ENCODE measurements at places on chromosomes 2 and 18.

- no peak for DNase-seq
Observed at GRCh38 chr2:96121414-96121813, 5.0 kb upstream of the ADRA2B start.

DNA sequence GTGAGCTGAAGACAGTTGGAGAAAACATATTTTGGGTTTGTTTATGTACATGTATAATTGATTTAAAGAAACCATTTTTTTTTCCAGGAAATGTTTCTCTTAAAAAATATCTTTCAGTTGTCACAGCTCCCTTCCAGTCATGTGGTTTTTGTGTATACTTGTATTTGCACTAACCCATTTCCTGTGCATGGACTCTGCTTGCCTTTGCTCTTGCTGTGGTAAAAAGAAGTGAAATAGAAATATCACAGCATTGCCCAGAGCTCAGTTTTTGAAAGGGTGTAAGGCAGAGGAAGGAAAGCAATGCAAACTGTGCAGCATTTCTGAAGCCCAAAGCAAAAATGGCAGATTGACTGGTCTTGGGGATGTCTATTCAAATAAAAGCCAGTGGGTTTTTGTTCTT is 10.4 kb upstream of the DOCK10 start:
- no peak for DNase-seq

DNA sequence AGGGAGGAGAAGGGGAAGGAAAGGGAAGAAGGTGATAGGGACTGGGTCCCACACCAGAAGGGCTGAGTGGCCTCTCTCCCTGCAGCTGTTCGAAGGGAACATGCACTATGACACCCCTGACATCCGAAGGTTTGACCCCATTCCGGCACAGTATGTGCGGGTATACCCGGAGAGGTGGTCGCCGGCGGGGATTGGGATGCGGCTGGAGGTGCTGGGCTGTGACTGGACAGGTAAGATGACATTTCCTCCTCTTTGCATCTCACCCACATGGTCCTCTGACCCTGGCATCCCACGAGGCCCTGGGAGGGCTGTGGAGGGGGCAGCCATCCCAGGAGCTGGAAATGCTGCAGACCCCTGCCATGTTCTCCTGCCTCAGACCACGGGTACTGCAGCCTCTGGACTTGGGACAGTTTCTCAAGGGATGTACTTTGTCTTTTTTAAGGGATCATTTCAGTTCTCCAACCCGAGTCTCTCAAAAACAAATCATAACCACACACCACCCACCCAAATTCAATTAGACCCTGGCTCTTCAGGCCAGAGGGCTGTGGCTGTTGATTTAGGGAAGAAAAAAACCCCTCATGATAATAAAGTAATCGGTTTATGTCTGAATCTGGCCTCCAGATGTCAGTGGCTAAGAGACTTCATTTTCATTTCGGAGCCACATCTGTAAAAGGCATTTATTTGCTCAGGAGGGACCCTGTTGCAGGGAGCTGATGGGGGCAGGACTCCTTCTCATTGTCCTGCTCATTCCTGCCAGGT is 63.5 kb downstream of the NRP2 start:
- no peak for DNase-seq

- no peak for DNase-seq
Observed at GRCh38 chr2:176483901-176484568, 214.8 kb downstream of the MTX2 start.

DNA sequence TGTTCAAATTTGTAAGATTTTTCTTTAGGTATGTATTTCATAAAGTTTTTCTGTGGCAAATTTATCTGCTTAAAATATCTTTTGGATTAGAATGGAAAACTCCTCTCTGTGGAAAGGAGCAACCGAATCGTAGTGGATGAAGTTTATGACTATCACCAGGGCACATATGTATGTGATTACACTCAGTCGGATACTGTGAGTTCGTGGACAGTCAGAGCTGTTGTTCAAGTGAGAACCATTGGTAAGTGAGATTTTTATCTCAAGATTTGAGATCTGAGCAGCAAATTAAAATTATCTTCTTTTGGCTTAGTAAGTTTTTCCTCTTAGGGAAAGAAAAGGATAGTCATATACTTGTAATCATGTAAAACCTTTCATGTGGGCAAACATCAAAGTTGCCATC is 14.2 kb downstream of the IL18RAP start:
- no peak for DNase-seq

DNA sequence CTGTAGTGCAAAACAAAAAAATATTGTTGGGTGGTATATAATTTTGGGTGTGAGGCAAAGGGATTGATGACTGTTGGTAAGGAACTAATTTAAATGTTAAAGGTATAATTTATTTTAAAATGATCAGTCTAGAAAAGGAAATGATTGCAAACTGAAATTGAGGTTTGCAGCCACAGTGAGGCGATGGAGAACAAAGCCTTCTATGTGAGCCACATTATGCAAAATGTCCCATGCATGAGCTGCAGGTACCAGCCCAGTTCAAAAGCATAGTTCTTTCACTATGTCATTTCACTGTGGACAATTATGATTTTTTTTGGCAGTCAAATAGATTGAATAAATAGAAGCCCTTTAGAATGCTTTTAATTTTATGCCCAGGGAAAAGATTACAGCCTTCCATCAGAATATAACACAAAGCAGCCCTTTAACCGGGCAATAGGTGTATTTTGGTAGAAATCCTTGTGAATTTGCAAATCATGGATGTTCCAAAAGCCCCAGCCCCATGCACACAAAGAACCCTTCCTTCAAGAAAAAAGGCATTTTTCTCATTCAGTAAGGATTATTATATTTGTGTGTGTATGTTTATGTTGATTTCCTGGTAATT is 1.7 kb downstream of the MAP2 start:
- DNase-seq = no peak

DNA sequence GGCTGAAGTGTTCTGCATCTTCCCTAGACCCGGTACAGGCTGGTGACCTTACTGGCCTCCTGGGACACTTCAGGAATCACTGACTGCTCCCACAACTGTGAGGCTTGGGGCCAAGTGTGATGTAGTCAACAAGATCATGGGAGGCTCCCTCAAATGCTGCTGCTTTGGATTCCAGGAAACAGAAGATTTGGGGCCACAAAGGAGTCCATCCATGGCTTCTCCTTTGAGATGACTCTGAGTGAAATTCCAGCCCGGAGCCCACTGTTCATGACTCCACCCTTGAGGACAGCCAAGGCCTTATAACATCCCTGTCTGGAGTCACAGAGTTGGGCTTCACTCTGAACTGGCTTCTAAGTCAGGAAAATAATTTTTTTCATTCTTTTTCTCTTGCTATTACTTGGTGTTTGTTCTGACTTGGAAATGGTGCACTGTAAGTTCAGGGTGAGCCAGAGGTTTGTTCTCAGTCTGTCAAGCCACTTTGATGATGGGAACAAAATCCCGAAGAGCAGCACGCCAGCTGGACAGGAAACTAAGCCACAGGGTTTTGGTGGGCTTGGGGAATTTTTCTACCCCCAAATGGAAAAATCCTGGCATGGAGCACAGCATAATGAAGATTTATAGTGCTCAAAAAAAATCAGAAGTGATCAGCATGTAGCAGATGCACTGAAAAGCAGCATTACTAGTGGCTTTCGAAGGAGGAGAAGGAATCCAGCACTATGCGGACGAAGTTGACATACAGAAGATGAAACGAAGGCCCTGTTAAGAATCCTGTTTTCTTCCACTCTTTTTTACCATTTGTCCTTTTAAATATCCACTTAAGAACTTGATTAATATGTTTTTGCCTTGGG is 98.1 kb upstream of the ZFP36L2 start:
- no peak for DNase-seq

GRCh38 chr2:12604341-12604740 is 112.4 kb upstream of the TRIB2 start:
- no peak for DNase-seq

- no peak for DNase-seq
Observed at GRCh38 chr18:57281519-57281918, 70.8 kb upstream of the ST8SIA3 start.

DNA sequence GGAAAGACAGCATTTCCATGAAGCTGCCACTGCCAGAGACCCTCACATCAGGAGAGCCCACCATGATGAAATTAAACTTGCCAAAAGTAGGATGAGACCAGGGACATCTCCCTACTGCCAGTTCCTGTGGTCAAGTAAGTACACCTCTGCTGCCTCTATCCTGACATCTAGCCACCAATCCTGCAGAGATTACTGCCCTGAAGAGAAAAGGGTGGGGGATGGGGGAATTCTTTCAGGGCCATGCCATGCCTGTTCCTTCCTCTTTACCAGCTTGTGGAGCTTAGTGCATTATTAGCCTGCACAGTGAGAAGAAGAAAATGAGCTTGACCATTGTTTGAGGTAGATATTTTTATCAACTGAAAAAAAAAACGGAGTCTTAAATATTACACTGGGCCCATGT is 397.2 kb upstream of the CDH2 start:
- DNase-seq = no peak

- no peak for DNase-seq
Observed at GRCh38 chr2:218428846-218429558, 10.1 kb downstream of the VIL1 start.

DNA sequence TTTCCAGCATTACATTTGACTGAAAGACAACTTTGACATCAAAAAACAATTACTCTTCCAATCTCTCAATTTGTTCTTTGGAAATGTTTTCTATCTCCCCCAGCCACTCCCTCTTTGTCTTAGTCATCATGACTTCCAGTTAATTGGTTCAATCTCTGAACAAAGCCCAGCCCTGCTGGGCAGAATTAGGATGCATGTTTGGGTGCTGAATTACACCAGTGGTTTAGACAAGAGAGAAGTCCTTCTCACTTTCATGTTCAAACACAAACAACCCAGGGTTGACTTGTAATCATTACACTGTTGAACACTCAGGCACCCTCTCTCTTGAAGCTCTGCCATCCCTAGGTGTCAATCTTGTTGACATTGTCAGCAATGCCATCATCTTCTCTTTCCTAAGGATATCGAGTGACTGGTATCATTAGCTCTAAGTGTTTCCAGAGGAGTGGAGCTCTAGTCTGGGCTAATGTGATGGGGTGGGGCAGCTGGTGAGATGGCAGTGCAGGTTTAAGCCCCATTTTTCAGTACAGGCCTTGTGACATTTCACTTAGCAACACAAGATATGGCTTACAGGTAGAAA is 90.8 kb upstream of the MEIS1 start:
- no peak for DNase-seq

- no peak for DNase-seq
Observed at GRCh38 chr2:168136392-168136977, 110.9 kb downstream of the STK39 start.

DNA sequence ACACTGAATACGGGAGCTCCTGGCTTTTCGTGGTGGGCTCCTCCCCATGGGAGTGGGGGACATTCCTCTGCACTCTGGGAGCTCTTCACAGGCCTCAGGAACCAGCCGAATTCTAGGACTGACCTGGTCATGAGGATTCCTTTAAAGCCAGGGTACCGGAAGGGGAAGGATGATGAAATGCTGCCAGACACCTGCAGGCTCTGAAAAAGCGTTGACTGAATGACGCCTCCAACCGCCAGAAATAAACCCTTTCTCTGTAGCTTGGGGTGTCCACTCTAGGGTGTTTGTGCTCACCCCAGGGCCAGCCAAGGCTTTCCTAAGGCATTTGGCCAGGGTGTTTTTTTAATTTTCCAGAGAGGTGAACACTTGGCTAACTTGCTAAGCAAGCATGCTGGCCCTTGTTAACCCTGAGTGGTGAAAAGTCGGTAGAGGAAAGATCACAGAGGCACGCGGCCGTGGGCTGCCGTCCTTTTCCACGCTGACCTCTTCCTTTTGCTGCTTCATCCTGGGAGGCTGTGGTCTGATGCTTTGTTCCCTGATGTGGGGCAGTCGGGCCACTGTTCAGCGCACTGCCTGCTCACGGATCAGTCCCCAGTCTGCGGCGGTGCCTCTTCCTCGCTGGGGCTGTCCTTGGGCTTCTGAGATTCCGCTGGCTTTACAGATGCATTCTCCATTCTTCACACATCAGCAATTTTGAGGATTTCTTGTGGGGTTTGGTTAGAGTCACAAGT is 32.0 kb downstream of the IMPA2 start:
- DNase-seq = no peak

DNA sequence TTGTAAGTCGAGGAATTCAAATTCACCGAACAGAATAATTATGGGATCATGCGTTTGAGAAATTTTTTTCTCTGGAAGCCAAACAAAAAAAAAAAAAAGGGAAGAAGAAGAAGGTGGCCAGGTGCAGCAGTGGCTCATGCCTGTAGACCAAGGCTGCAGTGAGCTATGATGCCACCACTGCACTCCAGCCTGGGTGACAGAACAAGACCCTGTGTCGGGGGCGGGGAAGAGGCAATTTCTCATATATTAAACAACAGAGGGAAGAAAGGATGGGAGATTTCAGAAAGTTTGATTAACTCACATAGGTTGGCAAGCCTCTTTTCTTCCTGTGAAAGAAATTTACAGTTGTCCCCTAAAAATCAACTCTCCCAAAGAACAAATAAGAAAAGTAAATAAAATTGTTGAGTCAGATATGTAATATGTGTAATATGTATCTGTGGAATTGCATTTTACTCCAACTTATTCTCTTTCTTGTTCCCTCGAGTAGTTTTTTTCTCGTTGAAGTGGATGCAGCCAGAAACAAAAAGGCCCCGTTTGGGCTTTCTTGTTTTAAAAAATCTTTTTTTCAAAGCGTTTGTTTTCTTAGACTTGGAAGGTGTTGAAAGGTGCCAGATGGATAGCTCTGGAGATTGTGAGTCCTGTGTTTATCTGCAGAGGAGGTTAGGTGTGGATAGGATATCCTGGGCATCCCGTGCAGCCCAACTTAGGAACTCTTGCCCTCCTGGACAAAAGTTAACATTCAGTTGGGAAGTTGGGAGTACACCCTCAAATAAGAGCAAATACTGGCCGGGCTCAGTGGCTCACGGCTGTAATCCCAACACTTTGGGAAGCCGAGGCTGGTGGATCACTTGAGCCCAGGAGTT is 25.4 kb upstream of the FMNL2 start:
- DNase-seq = no peak

DNA sequence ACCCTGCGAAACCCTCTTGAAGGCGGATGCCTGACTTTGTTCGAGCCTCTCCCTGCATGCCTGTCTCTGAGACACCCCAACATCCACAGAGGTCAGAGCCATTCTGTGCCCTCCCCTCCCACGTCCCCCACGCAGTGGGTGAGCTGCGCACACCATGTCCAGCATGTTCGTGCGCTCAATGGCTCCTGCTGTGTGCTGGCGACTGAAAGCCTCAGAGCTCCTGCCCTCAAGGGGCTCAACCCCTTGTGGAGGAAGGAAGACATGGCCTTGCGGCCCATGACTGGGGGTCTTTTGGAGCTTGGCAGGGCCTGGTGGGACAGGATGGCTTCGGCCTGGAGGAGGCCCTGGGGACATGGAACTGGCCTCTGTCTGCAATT is 45.7 kb downstream of the ANKMY1 start:
- DNase-seq = no peak

All from activated CD8-positive, alpha-beta memory T cell treated with anti-CD3 and anti-CD28 coated beads for 4 hours (primary cell).